ENCODE measurements at places on chromosomes 13 and 19.

DNA sequence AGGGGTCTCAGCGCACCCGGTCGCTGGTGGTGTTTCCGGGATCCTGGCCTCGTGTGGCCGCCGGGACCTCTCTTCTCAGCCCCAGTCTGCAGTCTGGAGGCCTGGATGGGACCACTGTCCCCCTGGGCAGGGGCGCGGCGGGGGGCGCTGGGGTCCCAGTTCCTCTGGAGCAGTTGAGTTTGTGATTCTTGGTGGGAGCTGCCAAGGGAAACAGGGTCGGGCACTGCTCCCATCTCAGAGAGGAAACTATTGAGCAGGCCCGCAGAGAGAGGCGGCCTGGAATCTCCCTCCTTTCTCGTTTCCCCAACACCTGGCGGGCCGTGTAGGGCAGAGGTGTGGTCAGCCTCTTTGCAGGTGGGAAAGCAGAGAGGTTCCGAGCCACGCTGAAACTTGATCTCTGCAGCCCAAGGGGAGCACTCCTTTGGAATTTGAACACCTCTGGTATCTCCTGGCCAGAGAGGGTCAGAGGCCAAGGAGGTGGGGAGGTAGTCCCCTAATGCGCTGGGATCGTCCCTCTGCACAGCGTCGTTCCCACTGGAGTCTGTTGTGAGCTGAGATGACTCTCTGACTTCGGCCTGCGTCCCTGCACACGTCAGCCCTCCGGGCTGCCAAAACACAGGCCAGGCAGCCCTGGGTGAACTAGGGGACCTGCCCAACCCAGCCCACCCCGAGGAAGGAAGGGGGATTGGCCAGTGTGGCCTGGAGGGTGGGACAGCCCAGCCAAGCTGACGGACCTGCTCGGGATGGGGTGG is 741 bp downstream of the PLEKHF1 start:
- DNase-seq = no peak

DNA sequence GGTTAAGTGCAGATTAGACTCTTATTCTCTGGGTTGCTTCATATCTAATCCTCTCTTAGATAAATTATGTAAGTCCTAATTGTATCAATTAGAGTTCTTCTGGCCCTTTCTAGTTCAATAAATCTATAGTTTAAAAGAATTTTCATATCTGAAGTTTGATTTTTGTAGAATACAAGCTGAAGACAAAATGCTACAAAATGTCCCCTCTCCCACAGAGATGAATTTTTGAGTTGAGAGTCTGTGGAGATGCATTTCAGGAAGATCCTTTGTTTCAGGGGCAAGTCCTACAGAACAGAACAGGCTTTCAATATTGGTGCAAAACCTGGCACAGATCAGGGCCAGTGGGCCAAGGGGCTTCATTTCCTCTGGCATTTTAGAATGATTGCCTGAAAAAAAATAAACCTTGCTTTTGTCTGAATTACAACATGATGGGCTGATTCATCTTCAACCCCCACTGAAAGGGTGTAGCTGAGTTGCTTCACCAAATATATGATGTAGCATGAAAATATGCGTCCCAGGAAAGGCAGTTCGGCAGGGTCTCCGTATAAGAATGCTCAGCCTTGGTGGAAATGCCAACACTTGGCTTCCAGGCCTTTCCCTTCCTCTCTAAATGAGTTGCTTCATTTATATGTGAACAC is 6.4 kb upstream of the IPO5 start:
- DNase-seq = no peak

- no peak for DNase-seq
Observed at GRCh38 chr13:65133094-65133493, 2097.0 kb downstream of the PCDH9 start.

DNA sequence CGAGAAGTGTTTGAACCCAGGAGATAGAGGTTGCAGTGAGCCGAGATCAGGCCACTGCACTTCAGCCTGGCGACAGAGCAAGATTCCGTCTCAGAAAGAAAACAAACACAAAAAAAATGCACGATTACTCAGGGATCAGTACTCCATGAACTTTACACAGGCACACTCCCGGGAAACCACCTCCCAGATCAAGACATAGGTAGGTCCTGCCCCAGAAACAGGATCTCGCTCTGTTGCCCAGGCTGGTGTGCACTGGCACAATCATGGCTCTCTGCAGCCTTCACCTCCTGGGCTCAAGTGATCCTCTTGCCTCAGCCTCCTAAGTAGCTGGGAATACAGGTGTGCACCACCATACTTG is 11.2 kb downstream of the VASP start:
- no peak for DNase-seq

GRCh38 chr13:112575675-112576074 is 12.3 kb downstream of the TUBGCP3 start:
- no peak for DNase-seq

GRCh38 chr19:1356508-1356865 is 27.2 kb upstream of the NDUFS7 start:
- no peak for DNase-seq

DNA sequence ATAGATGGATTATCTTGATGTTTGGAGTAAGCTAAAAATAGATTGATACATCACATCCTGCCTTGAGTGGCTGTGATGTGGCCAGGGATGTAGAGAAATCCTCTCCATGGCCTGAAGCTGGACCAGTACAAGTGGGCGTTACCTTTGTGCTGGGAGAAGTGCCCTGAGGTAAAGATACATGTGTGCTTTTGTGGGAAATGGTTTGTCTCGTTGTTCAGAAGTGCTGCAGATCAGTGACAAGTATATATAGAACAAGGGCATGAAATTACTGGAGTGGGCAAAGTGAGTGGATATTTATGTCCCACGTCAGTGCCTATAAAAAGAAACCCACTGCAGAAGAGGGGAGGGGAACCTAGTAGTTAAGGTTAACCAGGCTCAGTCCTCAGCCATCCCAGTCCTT is 12.2 kb upstream of the ZNF304 start:
- no peak for DNase-seq

DNA sequence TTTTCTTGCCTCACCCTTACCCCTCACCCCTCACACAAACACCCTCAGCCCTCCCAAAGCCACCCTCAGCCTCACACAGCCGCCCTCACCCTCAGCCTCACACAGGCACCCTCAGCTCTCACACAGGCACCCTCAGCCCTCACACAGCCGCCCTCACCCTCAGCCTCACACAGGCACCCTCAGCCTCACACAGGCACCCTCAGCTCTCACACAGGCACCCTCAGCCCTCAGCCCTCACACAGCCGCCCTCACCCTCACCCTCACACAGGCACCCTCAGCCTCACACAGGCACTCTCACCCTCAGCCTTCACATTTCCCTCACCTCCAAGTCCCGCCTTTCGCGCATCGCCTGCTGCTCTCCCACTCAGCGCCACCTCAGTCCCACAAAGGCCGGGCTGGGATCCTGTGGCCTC is 287 bp upstream of the ZSCAN22 start:
- no peak for DNase-seq

DNA sequence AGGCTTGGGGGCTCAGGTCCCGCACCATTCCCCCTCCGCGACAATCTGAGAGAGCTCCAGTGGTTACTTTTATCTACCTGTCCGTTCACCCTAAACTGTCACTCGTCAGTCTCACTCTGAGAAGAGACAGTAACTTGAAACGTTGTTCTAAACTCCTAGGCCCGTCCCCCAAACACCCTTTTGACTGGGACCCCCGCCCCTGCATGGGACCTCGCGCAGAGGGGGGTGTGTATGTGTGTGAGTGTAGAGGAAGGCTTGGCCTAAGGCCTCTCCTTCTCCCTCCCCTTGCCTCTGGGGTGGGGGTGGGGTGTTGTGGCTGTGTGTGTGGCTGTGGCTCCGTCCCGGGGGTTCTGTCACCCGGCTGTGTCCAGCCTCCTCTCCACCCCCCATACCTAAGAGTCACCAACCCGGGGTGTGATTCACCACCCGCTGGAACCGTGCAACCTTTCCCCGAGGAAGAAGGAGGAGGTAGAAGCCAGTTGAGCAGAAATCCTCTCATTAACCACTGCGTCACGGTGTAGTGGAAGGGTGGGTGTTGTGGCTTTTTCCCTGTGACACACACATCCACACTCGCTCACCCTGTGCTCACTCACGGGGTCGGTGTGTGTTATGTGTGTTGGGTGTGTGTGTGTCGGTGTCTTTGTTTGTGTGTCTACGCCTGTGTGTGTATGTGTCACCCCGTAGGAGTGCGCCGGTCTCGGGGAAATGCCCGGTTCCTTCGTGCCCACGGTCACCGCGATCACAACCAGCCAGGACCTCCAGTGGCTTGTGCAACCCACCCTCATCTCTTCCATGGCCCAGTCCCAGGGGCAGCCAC is 2.4 kb downstream of the FOSB start:
- DNase-seq = no peak

- DNase-seq = no peak
Observed at GRCh38 chr19:38549942-38550341, 67.8 kb downstream of the MAP4K1 start.

DNA sequence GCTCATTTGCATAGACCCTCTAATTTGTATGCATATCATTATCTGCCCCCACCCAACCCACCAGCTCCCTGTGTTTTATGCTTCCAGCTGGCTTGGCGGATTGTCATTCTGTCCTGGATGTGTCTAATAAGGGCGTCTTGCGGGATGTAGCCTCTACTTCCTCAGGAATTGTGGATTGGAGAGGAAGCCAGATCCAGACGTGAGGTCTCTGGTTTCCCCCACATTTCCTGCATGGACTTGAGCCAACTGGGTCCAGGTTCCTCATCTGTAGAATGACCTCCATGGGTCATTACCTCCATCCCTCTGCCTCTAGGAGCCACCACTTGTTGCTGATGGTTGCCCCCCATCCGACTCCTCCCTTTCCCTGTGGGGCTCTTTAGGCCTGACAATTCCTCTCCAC is 7.3 kb downstream of the TNFSF14 start:
- DNase-seq = no peak

DNA sequence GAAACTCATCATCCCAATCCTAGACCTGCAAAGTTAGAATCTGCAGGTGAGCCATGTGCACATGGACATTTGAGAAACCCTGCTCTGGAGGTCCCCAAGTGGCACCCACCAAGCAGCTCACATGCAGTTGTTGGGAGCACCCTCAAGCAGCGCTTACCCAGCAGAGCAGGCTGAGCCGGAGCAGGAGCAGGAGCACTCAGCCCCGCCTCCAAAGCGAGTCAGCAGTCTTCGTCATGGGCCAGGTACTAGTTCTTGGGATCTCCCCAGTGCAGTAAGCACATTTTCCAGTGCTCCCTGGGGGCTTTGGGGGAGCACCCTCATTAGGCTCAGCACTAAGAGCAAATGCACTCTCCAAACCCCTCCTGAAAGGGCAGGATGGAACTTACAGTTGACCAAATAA is 572.7 kb downstream of the IRS2 start:
- no peak for DNase-seq
